Ascending aorta (tissue), 2 donors: ENCODE measurements at places on chromosomes 6 and 20. TPM values are rescaled to one million over a fixed set of nuclear protein-coding genes. Genes with fewer than 3 reads are reported as not detected.

- no peak overlapping the region for H3K27ac ChIP-seq
- H3K36me3 ChIP-seq, result no peaks in the 10 kb centered on the region
- H3K27me3 ChIP-seq, result no peaks in the 10 kb centered on the region
- DNase-seq, result no peak
- no peak overlapping the region for H3K4me3 ChIP-seq
These were observed 573.5 kb downstream of the CD109 start for GRCh38 chr6:74269600-74269858.

GRCh38 chr6:128158496-128158895, 257.6 kb upstream of the THEMIS start:
- no peaks in the 10 kb centered on the region for H3K27me3 ChIP-seq
- H3K4me1 ChIP-seq, result no peaks in the 10 kb centered on the region
- DNase-seq, result no peak
- no peak overlapping the region for H3K4me3 ChIP-seq
- H3K27ac ChIP-seq, result no peak overlapping the region

DNA sequence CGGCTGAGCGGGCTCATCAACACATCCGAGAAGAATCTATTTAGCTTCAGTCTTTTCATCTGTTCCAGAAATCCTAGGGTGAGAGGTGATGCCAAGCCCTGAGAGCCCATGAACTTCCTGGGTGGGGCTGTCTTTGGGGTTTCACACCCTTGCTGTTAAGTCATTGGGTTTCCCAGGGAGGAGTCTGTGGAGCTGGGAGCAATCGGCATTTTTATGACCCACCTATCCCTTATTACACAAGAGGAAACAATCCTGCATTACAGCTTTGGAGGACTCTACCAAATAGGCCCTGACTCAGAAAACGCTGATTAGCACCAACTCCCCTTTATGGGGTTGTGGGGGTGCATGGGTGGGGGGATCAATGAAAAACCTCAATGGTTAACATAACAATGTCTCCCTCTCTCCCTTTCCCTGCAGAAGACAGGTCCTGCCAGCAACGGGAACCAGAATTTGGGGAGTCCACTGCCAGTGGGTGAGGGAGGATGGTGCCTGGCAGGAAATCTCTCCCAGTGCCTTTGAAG, 46.3 kb downstream of the EZR start:
- no peak for DNase-seq
- no peaks in the 10 kb centered on the region for H3K4me1 ChIP-seq
- peaks cover 86% of the 10 kb centered on the region for H3K36me3 ChIP-seq
- H3K27me3 ChIP-seq, result no peaks in the 10 kb centered on the region

DNA sequence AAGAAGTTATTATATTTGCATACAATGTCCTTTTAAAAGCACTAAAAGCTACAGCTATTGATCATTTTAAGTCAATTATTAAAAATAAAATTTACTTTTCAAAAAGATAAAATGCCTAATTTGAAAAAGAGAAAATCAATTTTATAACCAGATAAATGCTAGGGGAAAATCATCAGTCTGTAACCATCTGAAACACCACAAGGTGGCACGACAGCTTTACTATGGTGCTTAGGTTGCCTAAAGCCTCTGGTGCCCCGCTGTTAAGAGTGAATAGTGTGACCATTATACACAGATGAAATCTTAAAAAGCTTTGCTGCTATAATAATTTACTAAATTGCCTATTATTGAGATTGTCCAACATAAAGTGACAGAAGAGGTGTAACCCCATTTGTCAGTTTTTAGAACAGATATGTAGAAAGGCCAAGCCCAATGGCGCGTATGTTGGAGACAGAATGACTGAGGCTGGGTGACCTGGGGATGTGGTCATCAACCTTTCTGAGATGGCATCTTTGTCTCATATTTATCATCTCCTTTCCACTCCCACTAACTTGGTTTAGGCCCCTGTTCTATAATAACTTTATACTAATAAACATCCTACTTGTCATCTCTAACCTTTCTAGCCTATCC, 100.8 kb downstream of the MOXD1 start:
- DNase-seq, result no peak
- no peaks in the 10 kb centered on the region for H3K36me3 ChIP-seq
- no peak overlapping the region for H3K27ac ChIP-seq
- H3K27me3 ChIP-seq, result no peaks in the 10 kb centered on the region

- DNase-seq, result no peak
- no peak overlapping the region for H3K27ac ChIP-seq
- no peaks in the 10 kb centered on the region for H3K36me3 ChIP-seq
These were observed 417.7 kb upstream of the JAG1 start for GRCh38 chr20:11091511-11091910.

DNA sequence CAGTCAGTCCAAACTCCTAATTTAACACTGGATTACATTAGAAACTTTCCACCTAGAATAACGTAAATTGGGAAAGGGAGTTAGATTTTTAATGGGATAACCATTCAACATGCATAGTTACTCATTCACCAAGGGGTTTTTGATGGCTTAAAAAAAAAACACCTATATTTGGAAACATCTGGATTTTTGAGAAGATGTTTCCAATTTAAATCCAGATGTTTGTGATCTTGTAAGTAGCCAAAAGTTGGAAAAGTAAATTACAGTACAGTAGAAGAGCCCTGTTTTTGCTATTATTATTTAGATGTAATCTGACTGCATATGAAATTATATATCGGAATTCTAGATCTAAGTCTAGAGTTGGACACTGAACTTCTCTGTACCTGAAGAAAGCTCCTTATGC, 478.2 kb downstream of the CD83 start:
- no peak for DNase-seq
- no peaks in the 10 kb centered on the region for H3K36me3 ChIP-seq
- no peaks in the 10 kb centered on the region for H3K27me3 ChIP-seq
- no peak overlapping the region for H3K27ac ChIP-seq

DNA sequence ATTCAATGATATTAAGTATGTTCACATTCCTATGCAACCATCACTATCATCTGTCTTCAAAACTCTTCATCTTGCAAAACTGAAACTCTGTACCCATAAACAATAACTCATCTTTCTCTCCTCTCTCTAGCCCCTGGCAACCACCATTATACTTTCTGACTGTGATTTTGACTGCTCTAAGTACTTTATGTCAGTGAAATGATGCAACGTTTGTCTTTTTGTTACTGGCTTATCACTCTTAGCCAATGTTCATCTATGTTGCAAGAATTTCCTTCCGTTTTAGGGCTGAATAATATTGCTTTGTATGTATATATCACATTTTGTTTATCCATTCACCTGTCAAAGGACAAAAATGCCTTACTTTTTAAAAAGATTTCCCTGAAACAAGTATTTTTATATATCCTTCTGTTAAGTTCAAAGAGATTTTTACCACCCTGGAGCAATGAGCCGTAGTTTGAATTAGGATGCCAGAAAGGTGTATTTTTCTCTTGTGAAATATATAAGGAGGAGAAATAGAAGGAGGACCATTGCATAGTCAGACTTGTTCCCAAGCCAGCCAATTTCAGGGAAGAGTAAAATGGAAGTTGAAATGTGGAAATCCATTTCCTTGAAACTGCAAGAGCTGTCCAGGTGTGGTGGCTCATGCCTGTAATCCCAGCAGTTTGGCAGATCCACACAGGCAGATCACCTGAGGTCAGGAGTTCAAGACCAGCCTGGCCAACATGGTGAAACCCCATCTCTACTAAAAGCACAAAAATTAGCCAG, 4.0 kb upstream of the CGAS start:
- H3K27me3 ChIP-seq, result no peaks in the 10 kb centered on the region
- H3K4me3 ChIP-seq, result no peak overlapping the region
- H3K4me1 ChIP-seq, result no peaks in the 10 kb centered on the region
- H3K27ac ChIP-seq, result no peak overlapping the region
- no peak for DNase-seq

DNA sequence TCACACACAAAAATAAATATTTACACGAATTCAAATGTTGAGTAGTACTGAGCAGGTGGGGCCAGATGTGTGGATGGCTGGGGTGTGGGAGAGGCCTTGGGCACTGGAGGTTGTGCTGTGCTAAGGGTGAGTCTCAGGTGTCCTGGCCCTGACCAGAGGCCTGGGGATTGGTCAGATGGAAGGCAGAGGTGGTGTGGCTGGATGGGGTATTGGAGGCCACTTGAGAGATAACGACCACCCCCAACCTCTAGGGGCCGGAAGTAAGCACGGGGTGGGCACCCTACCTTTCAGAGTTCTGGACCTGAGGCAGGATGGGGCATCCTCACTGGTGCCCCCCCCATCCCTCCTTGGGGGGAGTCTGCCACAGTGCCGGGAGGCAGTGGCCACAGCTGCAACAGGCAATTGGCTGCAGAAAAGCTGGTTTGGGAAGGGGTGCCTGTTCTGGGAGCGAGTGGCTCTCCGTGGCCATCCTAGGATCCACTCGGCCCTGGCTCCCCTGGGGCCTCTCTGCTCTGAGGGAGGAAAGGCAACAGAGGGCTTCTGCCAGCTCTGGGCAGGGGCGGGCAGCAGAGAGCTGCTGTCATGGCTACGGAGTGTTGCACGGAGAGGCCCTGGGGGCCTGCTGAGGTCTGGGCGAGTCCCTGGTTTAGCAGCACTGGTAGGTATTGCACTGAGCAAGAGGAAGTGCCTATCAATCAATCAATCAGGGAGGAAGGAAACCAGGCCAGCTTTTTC, 87.6 kb downstream of the ASXL1 start:
- peaks cover 2% of the 10 kb centered on the region for H3K36me3 ChIP-seq
- no peaks in the 10 kb centered on the region for H3K4me1 ChIP-seq
- no peak overlapping the region for H3K4me3 ChIP-seq
- DNase-seq, result no peak

- H3K27me3 ChIP-seq, result no peaks in the 10 kb centered on the region
- DNase-seq, result no peak
- no peaks in the 10 kb centered on the region for H3K36me3 ChIP-seq
- H3K27ac ChIP-seq, result peak overlapping the region; percentile 60
- H3K4me3 ChIP-seq, result peak overlapping the region; percentile 9
These were observed 97.9 kb upstream of the MTHFD1L start for GRCh38 chr6:150767571-150768018.

DNA sequence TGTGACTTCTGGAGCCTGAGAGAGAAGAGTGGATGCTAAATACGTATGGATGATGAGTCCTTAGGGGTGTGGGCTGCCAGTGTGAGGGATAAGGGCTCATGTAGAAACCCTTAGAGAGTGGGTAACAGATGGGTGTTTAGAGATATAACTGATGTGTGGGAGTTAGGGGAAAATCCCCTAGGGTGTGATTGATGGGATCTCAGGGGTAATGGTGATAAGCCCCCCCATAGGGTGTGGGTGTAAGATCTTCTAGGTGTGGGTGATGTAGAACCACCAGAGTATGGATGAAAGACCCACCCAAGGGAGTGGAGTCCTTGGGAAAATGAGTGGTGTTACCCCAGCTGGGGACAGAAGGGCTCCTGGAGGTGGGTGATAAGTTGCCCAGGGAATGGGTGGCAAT, 26.3 kb downstream of the SLC12A5 start:
- H3K27me3 ChIP-seq, result no peaks in the 10 kb centered on the region
- H3K27ac ChIP-seq, result no peak overlapping the region
- H3K36me3 ChIP-seq, result peaks cover 2% of the 10 kb centered on the region
- H3K4me1 ChIP-seq, result peaks cover 10% of the 10 kb centered on the region

- no peak overlapping the region for H3K4me3 ChIP-seq
- H3K36me3 ChIP-seq, result peaks cover 22% of the 10 kb centered on the region
- no peaks in the 10 kb centered on the region for H3K27me3 ChIP-seq
- no peaks in the 10 kb centered on the region for H3K4me1 ChIP-seq
- no peak for DNase-seq
These were observed 332.3 kb downstream of the ZFAND3 start for GRCh38 chr6:38151580-38152500.

- H3K4me1 ChIP-seq, result no peaks in the 10 kb centered on the region
- DNase-seq, result no peak
- H3K27me3 ChIP-seq, result no peaks in the 10 kb centered on the region
- peaks cover 4% of the 10 kb centered on the region for H3K36me3 ChIP-seq
- H3K27ac ChIP-seq, result no peak overlapping the region
These were observed 11.1 kb downstream of the LMBRD1 start for GRCh38 chr6:69785697-69786096.

- H3K4me3 ChIP-seq, result no peak overlapping the region
- no peak overlapping the region for H3K27ac ChIP-seq
- DNase-seq, result no peak
- no peaks in the 10 kb centered on the region for H3K27me3 ChIP-seq
- no peaks in the 10 kb centered on the region for H3K4me1 ChIP-seq
These were observed 48.1 kb upstream of the SLC17A4 start for GRCh38 chr6:25706314-25707014.

- H3K27me3 ChIP-seq, result no peaks in the 10 kb centered on the region
- no peak overlapping the region for H3K27ac ChIP-seq
- H3K36me3 ChIP-seq, result no peaks in the 10 kb centered on the region
- no peak for DNase-seq
These were observed 327.8 kb upstream of the TBX18 start for GRCh38 chr6:85092226-85092625.

- peak; percentile 79 for DNase-seq
- peak overlapping the region; percentile 37 for H3K4me3 ChIP-seq
- H3K27me3 ChIP-seq, result no peaks in the 10 kb centered on the region
- no peaks in the 10 kb centered on the region for H3K36me3 ChIP-seq
- H3K27ac ChIP-seq, result peak overlapping the region; percentile 61
These were observed 27.9 kb upstream of the BMP6 start for GRCh38 chr6:7697820-7698623.

DNA sequence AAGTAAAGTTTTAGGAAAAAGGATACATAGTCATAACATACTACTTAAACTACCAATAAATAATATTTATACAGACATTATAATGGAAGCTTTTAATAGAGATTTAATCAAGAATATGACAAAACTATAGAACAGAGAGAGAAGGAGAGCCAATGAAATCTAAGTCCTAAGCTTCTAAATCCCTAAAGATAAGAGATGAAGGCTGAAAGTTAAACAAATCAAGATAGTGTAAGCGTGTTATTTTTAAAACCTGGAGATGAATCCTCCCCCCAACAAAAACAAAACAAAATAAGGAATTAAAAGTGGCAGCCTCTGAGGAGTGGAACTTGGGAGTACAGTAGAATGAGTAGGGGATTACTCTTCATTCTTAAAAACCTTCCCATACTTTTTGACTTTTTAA, 145.9 kb downstream of the TBC1D32 start:
- H3K4me3 ChIP-seq, result no peak overlapping the region
- H3K27me3 ChIP-seq, result no peaks in the 10 kb centered on the region
- no peak for DNase-seq
- H3K4me1 ChIP-seq, result no peaks in the 10 kb centered on the region
- no peak overlapping the region for H3K27ac ChIP-seq
- no peaks in the 10 kb centered on the region for H3K36me3 ChIP-seq

DNA sequence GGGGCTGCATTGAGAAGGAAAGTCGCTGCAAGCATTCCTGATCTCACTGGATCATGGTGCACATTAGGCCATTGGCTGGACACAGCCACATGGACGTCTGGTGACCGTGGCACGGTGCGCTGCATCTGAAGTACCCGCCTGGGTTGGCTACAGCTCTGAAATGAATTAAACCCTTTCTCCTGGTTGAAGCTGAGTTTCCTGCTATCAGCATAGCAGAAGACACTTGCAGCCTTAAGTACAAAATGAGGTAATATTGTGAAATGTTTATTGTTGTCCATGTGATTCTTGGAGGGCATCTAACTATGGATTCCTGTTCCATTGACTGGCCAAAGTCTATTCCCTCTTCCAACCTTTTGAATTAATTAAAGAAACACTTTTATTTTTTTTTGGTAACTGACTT, 89.8 kb upstream of the ADTRP start:
- no peak for DNase-seq
- no peaks in the 10 kb centered on the region for H3K4me1 ChIP-seq
- H3K27me3 ChIP-seq, result no peaks in the 10 kb centered on the region
- H3K36me3 ChIP-seq, result no peaks in the 10 kb centered on the region
- H3K4me3 ChIP-seq, result no peak overlapping the region

ULBP3 gene
- total RNA-seq, result 24.2 TPM

CTAGE9 gene
- total RNA-seq, result not detected

PNLDC1 gene
- not detected for total RNA-seq

HLA-DMB gene
- total RNA-seq, result 26.8 TPM

PLG gene
- 10.7 TPM for total RNA-seq

SLC12A5 gene
- not detected for total RNA-seq

DTD1 gene
- total RNA-seq, result 34.9 TPM

BEND3 gene
- 4.2 TPM for total RNA-seq

SAMD3 gene
- not detected for total RNA-seq
